Stimulated activated CD4-positive, alpha-beta T cell treated with anti-CD3 and anti-CD28 coated beads, Interleukin-1b, Interleukin-23, amount 100 ng/mL, for 1 hour (primary cell): ENCODE measurements at places on chromosomes 5 and 9.

DNA sequence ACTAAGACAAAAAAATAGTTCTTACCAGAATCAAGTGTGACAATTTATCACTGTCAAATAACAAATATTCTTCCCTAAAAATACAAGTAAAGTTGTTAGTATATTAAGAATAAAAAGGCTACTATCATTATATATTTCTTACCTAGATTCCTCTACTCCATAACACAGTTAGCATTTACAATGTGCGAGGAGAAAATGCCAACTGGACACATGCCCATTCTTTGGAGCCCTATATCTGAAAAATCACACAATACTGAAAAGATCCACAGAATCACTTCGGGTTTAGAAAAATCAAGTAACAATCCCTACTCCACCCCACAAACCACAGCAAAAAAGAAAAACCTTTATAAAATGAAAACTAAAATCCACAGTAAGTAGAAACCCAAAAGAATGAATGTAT, 70.9 kb downstream of the PKD2L2 start:
- no peak for DNase-seq

DNA sequence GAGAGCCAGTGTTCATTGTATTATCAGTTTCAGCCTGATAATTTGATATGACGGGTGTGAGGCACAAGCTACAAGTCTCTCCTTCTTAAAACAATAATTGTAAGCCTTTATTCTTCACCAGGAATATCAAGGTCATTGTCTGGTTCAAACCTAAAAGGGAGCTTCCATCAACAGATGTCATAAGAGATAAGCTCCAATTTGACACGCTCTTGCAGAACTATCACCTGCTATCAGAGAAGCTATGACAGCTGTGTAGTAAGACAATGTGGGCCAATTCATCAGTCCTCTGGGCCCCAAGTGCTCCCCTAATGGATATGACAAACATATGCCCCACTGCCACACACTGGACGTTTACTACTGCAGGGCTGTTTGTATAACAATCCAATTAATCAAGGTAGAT, 1010.2 kb upstream of the DMAC1 start:
- DNase-seq: no peak

DNA sequence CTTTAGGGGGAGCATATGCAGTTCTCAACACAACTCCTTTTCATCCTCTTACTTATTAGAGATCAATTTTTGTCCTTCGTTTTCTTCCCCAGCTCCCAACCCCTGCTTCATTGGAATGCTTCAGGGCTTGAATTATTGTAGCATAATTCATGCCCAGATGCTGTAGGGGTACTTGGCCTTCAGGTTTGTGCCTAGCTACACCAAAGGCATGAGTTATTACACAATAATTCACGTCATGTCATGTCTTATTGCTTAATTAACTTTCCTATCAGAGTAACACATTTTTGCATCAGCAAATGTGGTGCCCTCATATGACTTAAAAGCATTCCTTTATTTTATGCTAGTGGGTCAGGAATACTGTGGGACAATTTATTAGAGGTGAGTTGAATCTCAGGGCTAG, 507.2 kb downstream of the NFIB start:
- no peak for DNase-seq

DNA sequence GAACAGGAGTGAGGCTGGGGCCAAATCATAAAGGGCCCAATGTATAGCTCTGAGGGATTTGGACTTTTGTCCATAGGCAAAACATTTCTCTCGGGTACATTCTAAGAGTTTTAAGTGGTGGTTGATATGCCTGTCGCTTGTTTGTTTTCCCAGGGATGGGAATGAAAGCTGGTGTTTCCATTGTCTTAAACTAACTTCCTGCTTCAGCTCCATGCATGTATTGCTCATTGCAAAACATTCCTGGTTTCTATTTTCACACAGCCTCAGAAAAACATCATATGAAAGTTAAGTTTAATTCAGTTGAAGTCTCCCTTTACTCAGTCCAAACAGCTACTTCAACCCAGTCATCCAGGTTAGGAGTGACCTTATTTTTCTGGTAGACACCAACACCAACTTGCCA, 235.0 kb downstream of the ACTL7B start:
- DNase-seq: no peak

GRCh38 chr5:164296603-164297080, 791.2 kb downstream of the MAT2B start:
- no peak for DNase-seq

DNA sequence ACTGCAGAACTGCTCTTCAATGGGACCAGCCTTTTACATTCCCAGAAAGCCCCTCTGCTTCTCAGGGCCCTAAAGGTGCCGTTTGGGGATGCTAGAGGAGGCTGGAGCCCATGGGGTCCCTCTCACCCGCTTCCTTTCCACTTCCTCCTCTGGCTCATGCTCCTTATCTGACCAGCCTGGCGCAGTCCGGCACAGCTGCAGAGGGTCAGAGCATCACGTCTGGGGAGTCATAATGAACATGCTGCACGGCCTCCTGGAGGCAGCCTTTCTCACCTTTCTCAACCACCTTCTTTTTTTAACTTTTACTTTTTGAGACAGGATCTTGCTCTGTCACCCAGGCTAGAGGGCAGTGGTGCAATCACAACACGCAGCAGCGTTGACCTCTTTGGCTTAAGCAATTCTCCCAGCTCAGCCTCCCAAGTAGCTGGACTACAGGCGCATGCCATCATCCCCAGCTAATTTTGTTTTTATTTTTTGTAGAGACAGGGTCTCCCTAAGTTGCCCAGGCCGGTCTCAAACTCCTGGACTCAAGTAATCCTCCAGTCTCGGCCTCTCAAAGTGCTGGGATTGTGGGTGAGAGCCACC, 15.1 kb upstream of the TCF7 start:
- no peak for DNase-seq

- DNase-seq: no peak
These were observed 175.5 kb downstream of the ANXA1 start for GRCh38 chr9:73327149-73327548.

- peak; percentile 22 for DNase-seq
These were observed at the start of gene GALNT12 for GRCh38 chr9:98807070-98807813. TSS of gene GALNT12 (plus strand) at chr9:98807670. CDS start at chr9:98807699, 29 bp downstream.

DNA sequence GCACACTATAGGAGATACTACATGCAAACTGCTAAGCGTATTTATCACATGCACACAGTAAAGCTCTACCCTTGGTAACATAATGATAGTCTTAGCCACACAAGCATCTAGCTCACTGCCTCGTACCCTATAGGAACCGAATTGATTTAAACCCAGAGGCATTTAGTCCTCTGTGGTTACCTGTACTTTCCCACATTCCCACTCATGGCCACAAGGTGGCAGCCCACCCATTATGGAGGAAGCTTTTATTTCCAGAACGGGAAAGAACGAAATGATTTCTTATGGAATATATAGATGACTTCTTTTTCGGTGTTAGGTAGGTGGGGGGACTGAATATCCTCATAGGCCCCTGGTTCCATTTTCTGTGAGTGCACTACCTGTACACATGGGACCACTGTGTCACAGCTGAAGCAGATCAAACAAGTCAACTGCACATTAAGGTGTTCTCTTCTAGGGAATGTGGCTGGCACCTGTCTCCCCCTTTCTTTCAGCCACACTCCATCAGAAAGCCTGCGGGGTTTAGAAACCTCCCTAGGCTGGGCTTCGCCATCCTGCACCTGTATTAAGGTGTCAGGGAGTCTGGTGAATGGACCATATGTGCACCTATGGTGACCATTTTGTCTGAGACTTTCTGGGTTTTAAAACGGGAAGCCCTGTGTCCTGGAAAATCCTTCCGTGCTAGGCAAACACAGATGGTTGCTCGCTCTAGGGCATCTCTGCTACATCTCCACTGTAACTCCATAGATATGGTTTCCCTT, 313.2 kb downstream of the SLIT3 start:
- DNase-seq: peak; percentile 39

GRCh38 chr9:122207096-122207495, 21.7 kb downstream of the LHX6 start:
- no peak for DNase-seq

- no peak for DNase-seq
These were observed 176.0 kb downstream of the MSX2 start for GRCh38 chr5:174900240-174900865.

- no peak for DNase-seq
These were observed 473.7 kb upstream of the PTGER4 start for GRCh38 chr5:40206030-40206429.

DNA sequence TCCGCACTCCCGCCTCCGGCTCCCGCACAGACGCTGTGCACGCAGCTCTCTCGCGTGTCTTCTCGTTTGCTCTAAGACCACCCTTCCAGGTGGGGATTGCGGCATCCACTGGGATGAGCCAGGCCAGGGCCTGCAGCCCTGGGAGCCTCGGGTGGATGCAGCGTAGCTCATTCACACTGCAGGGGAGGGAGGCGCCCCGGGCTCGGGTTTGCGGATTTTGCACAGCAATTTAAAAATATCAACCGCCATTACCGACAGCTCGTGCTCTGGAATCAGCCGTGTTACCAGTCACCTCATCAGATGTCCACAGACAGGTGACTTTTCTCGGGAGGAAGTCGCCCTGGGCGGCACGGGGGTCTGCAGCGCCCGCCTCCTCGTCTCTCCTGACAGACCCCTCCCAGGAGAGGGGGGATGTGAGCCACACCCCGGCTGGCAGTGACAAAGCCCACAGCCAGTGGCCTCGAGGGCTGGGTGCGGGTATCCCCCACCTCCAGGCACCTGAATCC, 20.8 kb upstream of the SLC6A3 start:
- no peak for DNase-seq

DNA sequence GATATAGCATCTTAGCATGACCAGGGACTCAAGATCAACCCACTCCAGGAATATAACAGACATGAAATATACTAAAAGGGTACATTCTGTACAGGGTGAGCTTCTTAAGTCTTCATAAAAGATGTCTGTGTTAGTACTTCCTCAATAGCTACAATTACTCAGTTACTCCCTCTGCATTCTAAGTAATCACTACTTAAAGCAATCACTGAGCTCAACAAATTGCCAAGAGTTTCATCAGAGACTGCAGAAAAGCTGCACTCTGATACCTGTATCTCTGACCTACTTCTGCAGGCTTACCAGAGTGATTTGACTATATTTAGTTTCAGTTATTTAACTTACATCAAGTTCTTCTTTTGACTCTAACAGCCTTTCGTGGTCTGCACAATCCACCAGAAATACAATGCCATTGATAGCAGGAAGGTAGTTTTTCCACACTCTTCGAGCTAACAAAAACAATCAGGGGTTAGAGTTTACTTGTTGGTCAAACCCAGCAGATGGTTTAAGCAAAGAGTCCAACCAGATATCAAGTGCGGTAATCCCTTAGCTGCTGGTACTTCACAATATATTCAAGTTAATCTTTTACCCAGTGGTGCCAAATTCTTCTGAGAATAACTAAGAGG, 23.3 kb downstream of the SAR1B start:
- DNase-seq: no peak

- DNase-seq: no peak
These were observed 77.9 kb downstream of the FNBP1 start for GRCh38 chr9:129964901-129965734.

- no peak for DNase-seq
These were observed 2.3 kb upstream of the PTGER4 start for GRCh38 chr5:40677456-40677855.

- DNase-seq: no peak
These were observed 49.5 kb upstream of the DENND4C start for GRCh38 chr9:19180991-19181390.

DNA sequence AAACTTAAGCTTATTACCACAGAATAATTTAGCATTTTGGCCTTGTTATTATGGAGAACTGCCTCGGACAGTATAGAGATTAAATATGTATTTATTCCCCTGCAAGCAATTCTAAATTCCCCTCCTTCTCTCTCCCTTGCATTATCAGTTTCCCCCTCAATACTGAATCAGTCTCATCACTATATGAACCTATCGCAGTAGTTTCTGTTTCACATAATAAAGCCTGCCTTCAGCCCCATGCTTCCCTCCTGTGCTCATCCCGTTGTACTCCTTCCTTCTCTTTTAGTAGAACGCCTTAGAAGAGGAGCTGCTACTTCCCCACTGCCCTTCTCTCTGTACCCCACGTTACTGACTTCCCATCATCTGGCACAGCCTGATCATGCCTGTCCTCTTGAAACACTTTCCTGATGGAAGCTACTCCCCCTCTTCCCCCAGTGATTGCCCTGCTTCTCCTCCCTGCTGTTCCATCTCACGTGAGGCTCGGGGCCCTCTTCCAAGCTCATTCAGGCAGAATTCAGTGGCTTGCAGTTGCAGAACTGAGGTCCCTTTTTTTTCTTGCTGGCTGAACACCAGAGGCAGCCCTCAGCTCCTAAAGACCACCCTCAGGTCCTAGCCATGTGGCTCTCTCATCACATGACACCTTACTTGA, 93.4 kb downstream of the PPIC start:
- no peak for DNase-seq

DNA sequence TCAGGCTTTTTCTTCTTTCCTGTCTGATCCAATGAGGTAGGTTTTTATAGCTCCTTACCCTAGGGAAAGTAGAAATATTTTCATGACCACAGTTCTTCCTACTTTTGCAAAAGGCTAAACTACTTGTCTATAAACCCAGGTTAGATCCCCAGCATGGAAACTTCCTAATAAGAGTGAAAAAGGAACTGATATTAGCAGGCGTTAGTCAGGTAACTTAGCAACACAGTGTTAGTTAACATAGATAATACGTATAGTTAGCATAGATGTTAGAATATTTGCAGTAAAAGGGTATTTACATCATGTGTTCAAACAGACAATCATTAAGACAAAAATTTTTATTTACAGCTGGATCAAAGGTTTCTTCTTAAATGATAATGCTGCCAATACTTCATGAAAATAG, 162.9 kb upstream of the DAB2 start:
- no peak for DNase-seq

- no peak for DNase-seq
These were observed 308.1 kb upstream of the TLE4 start for GRCh38 chr9:79263628-79264027.

GRCh38 chr5:154782812-154783592, 27.8 kb downstream of the LARP1 start:
- DNase-seq: no peak

GRCh38 chr5:145166110-145166509, 669.0 kb downstream of the PRELID2 start:
- DNase-seq: no peak

DNA sequence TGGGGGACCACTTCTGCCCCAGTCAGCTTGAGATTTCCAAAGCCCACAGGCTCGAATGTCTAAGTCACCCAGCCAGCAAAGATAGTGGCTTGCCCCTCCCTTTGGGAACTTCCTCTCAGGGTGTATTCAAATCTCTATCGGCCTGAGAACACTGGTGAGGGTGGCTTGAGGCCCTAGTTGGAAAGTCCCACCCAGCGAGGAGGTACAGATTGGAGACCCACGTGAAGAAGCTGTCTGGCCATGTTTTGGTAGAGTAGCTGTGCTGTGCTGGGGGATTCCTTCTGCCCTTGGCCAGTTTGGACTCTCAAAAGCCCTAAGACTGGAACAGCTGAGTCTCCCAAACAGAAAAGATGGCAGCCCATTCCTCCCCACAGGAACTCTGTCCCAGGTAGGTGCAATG, 172.7 kb upstream of the RIOK2 start:
- no peak for DNase-seq

- no peak for DNase-seq
These were observed 4.8 kb downstream of the GLIPR2 start for GRCh38 chr9:36141288-36141687.

- no peak for DNase-seq
These were observed 150.5 kb downstream of the CDH6 start for GRCh38 chr5:31343946-31344345.

GRCh38 chr9:135914921-135915320, 7.6 kb upstream of the CAMSAP1 start:
- DNase-seq: no peak

GRCh38 chr9:84170521-84171141, 169.9 kb downstream of the SLC28A3 start:
- no peak for DNase-seq
